ENCODE measurements at places on chromosomes 11 and 22.

GRCh38 chr22:49344161-49344560 is 483.5 kb downstream of the BRD1 start:
- no peak for DNase-seq

DNA sequence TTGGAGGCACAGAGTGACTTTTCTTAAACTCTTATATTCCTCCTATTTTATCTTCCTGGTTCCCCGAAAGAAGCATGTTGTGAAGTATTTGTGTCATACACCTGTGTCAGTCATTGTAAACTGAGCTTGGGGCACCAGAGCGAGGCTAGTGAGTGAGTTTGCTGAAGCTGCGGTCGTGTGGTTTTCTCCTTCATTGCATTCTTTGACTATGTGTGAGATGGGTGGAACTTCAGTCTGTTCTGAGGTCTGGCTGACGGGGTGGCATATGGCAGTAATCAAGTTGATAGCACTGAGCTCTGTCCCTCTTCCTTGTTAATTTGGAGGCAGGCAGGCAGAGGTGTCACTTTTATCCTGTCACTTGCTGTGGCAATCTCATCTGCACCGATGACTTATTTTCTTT is 4.2 kb downstream of the VPS26B start:
- no peak for DNase-seq

DNA sequence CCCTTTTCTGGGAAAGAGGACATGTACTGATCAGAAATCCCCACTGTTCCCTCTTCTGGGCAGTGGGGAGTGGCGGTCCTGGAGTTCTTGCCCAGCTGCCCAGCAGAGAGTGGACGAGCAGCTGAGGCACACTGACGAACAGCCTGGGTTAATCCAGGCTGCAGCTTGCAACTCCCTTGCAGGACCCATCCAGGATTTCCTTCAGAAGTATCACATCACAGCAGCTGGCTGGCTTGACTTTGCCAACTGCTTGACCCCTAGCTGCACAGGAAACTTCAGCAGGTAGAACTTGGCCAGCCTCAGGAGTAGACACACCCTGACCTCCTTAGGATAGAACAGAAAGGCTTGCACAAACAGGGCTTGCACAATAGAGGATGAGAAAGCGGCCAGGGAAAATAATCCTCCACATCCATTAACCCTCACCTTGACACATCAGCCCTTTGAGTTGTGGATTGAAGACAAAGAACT is 27.9 kb upstream of the FZD4 start:
- peak; percentile 59 for DNase-seq

- DNase-seq: no peak
These were observed 89.9 kb downstream of the FAT3 start for GRCh38 chr11:92314499-92314898.

- no peak for DNase-seq
These were observed 100.3 kb downstream of the PDE2A start for GRCh38 chr11:72573855-72574445.

Data from RWPE1 (cell line).